Stimulated activated CD4-positive, alpha-beta T cell treated with anti-CD3 and anti-CD28 coated beads, TNF-alpha, amount 100 ng/mL, for 48 hours (primary cell): ENCODE measurements at places on chromosomes 1 and 21.
A peak's percentile ranks its signal among the peaks of the same experiment; 100 is the strongest.

- DNase-seq, result no peak
Observed at GRCh38 chr21:38849776-38850175, 44.0 kb downstream of the ETS2 start.

DNA sequence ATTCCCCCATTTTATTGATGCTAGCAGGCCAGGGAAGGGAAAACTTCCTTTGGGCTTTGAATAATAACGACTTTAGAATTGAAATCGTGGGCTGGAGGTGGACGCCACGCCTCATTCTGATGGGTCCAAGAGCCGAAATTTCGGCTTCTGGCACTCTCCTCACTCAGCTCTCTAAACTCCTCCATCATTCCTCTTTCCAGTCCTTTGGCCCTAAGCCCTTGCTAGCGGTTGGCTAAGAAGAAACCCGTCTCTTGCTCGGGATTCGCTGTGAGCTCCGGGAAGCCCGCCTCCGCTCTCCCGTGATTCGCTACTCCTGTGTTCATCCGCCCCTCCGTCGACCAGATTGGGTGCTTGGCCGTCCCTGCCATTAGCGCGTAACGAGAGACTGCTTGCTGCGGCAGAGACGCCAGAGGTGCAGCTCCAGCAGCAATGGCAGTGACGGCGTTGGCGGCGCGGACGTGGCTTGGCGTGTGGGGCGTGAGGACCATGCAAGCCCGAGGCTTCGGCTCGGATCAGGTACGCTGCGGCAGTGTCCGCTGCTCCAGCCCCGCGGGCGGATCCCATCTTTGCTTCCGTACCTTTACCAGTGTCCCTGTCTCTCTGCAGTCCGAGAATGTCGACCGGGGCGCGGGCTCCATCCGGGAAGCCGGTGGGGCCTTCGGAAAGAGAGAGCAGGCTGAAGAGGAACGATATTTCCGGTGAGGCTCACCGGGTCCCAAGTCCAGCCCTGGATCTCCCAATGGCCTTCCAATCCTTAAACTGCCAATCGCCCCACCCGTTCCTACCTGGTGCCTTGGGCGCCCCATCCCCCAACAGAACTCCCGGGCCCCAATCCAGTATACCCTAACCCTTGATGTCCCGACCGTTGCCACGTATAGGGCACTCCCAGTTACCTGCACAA, at the start of gene ATP5IF1:
Gene ATP5IF1 (plus strand): TSS at position 370 of the 901 bp plus-strand sequence. CDS start 60 bp downstream, at position 430.
- peak; percentile 88 for DNase-seq

GRCh38 chr21:32457360-32457840, 44.9 kb downstream of the EVA1C start:
- DNase-seq, result no peak

DNA sequence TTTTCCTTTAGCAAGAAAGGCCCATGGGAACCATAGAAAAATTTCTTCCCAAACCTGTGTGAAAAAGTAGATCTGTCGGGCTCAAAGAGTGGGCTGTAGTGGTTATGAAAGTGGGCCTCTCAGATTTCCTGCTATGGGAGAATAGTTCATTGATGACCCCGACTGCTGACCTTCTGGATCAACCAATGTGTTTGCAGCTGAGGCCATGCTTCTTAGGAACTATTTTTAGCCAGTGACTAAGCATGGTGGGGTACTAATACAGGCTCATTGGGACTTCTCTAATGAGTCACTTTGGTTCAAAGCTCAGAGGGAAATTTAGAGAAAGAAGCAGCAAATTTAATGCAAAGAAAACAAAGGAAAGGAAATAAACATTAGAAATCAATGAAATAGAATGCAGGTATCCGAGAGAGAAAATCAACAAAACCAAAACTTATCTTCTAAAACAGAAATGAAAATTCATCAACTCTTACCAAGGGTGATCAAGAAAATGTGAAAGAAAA, 12.6 kb upstream of the PSMA5 start:
- DNase-seq, result no peak

GRCh38 chr1:152699746-152700145, 1.6 kb downstream of the LCE2A start:
- DNase-seq, result no peak

DNA sequence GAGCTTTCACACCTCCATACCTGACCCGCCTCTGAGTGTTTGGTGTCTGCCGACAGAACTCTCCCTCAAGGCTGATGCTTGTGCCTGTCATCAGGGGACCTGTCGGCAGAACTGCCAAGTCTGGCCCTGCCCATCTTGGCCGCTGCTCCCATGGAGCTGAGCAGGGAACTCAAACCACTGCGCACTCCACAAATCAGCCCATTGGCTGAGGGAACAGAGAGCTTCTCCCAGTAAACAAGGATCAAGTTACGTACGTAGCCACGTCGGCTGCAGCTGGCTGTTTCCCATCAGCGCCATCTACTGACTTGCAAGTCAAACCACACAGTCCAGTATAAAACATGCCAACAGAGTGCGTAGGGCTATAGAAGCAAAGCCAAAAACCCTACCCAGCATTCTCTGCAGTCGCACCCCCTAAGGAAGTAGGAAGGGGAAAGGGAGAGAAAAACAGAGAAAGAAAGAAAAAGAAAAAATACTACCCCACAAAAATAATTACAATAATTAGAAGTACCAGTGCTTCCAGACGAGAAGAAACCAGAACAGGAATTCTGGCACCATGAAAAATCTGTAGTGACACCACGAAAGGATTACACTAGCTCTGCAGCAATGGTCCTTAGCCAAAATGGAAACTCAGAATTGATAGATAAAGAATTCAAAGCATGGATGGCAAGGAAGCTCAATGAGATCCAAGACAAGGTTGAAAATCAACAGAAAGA, 13.1 kb downstream of the KRTAP13-1 start:
- DNase-seq, result no peak

DNA sequence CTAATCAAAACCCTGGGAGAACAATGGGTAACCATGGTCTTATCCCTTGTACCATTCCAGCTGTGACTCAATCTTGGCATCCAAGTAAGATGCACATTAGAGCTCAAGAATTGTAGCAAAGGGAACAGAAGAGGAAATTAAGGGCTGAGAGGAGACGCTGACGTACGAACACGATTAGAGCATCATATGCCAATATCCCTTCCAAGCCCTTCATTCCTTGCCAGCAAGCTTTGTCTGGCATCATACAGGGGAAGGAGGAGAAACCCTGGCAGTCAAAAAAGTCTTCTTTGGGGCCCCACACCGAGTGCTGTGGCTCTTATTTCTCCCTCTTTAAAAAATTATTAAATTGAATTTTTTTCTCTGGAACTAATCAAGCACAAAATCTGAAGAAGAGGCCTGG, 120.9 kb downstream of the ASTN1 start:
- no peak for DNase-seq

DNA sequence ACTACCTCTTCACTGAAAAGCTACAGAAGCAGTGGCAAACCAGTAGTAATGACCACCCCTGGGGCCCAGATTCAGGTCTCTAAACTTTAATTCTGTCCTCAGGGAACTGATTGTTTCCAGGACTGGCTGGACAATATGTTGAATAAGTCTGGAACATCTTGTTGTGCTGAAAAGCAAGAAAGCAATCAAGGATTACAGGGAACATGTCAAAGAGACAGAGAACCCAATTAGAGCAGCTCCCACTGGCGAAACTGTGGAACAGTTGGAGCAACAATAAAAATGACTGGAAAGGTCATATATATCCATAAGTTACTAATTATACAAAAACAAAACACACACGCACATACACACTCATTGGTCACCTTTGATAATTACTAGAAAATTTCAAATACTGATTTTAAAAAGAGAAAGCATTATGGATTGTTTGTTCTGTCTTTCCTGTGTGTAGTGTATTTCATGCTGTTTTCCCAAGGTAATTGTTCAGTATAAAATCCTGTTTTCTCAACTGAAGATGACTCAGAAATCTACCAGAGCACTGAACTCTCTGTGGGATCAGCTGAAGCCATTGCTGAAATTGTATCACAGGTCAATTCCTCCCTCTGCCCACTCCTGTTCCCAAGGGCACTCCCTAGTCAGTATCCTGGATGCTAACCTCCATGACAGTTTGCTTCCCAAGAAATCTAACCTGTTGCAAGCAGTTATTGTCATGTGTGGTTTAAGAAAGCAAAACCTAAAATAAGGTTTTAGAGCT, 83.6 kb upstream of the RGS1 start:
- DNase-seq, result no peak

GRCh38 chr1:183908079-183908478, 103.2 kb downstream of the RGL1 start:
- DNase-seq, result no peak

DNA sequence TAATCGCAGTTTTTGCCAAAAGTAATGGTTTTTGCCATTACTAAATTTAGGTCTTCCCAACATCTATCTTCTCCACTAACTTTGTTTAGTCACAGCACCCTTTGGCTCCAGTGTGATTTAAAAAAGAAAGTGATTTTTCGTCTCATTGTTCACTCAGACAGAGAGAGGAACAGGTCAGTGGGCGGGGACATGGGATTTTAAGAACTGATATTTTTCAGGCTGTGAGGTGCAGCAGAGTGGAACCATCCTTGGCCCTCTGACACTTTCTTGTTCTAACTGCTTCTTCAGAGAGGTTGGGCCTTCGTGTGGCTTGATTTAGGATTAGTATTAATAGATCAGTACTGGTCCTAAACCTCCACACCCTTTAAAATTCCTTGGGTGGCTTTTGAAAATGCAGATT, 38.8 kb downstream of the CASQ2 start:
- DNase-seq, result no peak

DNA sequence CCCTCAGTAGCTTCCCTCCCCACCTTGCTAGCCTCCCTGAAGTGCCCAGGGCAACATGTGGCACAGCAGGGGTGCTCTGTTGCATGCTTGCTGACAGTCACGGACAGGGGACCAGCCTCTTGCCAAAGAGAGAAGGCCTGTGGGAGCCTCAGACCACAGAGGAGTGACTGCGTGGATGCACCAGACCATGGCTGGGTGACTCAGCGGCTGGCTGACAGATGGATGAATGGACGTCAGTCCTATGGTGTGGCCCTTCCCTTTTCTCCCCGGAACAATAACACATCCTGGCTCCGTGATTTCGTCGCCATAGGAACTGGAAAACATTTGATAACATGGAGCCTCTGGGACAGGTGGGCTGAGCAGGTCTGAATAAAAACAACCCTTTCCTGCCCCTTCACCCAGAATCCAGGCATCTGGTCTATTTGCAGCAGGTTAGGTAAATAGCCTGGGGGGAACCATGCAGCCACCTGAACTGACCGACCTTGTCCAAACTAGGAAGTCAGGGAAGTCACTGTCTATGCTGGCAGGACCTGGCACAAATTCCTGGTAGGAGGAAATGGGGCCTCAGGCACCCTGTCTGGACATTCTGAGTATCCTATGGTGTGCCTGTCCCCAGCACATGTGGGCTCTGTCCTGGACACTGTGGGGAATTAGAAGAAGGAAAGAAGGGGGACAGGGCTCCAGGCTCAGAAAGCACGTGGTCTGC, 53.3 kb downstream of the NENF start:
- no peak for DNase-seq

DNA sequence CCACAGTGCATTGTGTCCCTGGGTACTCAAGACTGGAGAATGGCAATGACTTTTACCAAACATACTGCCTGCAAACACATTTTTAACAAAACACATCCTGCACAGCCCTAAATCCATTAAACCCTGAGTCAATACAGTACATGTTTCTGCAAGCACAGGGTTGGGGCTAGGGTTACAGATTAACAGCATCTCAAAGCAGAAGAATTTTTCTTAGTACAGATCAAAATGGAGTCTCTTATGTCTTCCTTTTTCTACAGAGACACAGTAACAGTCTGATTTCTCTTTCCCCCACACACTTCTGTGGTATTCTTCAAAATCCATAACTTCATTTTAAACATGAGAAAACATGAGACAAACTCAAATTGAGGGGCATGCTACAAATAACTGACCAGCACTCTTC, 13.9 kb downstream of the BMP8A start:
- DNase-seq, result no peak

DNA sequence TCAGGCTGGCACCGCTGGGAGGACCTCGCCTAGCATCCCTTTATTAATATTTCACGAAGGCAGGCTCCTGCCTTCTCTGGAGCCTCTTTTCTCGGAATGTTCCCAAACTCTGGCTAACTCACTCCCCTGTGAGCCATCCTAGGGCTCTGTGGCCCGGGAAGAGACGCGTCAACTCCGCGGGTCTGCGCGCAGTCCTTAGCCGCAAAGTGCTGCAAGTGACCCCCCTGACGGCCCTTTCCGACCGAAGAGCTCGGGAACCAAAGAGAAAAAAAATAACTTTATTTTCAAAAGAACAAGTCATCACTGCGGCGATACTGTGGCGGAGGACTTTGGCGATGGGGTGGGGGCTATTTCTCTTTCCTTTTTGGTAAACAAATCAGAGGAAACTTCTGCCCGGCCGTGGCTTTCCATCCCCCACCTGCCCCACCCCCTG, 14.6 kb downstream of the NR5A2 start:
- no peak for DNase-seq

GRCh38 chr1:224472806-224473205, 38.2 kb upstream of the WDR26 start:
- DNase-seq, result no peak

GRCh38 chr1:245685111-245685810, 530.5 kb downstream of the KIF26B start:
- DNase-seq, result no peak

DNA sequence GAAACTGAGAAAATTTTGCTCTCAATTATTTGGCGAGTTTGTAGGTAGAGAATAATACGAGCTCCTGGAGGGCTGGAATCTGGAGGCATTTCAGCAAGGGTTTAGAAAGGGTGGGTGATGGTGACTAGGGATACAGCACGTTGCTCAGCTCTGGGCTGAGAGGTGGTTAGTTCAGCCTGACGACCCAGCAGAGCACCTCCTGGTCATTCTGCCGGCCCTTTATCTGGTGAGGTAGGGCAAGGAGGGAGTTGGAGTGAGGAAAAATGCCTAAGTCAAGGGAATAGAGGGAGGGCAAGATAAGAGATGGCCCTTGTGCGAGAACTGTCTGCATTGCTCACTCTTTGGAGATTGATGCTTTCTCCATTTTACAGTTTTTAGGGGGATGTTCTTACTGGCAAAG, 19.1 kb downstream of the GALNT2 start:
- no peak for DNase-seq

- no peak for DNase-seq
Observed at GRCh38 chr1:174165471-174166137, 6.3 kb downstream of the RABGAP1L start.

GRCh38 chr1:19637606-19638005, 6.5 kb upstream of the NBL1 start:
- DNase-seq, result no peak

DNA sequence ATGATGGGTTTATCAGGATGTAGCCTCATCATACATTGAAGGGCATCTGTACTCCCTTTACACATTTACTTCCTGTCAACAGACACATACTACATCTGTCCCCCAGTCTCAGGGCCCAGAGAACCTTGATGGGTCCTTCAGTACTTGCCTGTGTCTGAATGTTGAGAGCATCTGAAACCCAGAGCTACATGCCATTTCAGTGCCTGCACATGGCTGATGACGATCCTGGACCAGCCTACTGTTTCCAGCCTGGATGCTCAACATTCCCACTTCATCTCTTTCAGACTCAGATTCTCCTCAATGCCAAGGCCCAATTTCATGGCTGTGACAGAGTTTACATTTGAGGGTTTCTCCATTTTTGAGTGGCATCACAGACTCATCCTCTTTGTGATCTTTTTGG, at the start of gene OR10J4:
Gene OR10J4 (plus strand): TSS at position 301 of the 400 bp plus-strand sequence.
- DNase-seq, result no peak

GRCh38 chr1:14944471-14944985, 209.0 kb upstream of the TMEM51 start:
- no peak for DNase-seq

GRCh38 chr1:29634746-29635335, 398.5 kb downstream of the PTPRU start:
- DNase-seq, result no peak
